ENCODE measurements at places on chromosomes 5 and 9.
A peak's percentile ranks its signal among the peaks of the same experiment; 100 is the strongest.

DNA sequence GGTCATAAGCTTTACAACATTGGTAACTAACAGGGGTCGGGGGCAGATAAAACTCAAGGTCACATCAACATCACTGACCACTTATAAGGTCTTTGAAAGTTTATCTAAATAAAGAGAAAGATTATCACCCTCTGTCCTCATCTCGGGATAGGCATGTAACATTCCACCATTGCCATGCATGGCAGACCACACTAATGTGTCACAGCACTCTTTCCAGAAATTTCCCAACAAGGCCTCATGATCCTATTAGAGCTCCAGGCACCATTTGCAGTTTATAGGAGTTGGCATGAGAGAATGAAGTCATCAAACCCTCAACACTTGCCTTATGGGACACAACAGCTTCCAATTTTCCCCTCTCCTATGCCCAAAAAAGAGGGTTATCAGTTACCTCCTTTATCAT lies 31.9 kb upstream of the ZNF622 start:
- DNase-seq: no peak

- no peak for DNase-seq
These were observed 1295.6 kb upstream of the CDH6 start for GRCh38 chr5:29897916-29898315.

DNA sequence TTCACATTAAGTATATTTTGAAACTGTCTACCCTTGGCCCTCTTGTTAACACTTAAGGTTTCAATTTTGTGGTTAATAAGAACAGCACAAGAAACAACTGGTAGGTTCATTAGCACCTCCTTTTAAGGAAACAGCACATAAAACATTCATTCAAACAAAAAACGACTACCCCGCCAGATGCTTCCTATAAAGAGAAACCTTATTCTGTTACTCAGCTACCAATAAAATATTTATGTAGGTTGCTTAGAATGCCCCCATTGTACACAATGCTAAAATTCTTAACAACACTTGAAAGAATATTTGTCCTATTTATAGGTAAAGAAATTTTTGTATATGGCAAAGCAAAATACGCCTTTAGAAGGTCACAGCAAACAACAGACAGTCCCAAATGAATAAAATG lies 23.2 kb downstream of the CDK5RAP2 start:
- no peak for DNase-seq

GRCh38 chr9:97983589-97984187 lies 547 bp downstream of the ANP32B start:
- peak; percentile 54 for DNase-seq

DNA sequence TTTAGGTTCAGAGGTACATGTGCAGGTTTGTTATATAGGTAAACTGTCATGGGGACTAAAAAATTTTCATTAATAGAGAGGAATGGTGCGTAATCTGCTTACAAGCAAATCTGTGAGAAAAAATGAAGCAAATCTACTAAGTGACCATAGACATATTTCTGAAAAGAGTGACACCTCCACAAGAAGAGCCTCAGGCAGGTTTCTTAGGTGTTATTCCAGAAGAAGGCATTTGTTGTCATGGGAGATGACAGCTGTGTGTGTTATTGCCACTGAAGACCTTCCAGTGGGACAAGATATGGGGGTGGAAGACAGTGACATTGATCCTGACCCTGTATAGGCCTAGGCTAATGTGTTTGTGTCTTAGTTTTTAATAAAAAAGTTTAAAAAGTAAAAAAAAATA lies 68.8 kb upstream of the PANK3 start:
- DNase-seq: no peak

DNA sequence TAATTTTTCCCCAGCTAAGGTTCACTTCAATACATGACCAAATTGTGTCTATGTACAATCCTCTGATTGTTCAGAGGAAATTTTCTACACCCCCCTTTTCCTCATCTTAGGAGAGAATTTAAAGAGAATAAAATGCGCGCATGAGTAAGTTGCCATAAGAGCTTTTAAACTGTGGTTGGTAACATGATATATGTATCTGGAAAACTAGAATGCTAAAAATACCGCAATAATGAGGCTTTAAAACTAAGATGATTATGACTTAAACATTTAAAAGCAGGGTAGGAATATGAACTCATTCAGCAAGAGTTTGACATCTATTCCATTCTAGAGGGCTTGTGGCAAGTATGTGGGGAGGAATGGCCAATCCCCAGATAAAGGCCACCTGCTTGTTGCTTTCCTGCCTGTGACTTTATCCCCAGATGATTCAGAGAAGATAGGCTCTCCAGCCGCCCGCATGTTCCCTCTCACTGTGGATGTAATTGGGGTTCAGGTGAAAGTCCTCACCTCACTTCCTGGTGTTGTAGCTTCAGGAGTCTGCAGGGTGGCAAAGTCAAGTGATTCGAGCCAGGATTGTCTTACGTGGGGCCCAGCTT lies 26.5 kb upstream of the BASP1 start:
- DNase-seq: no peak

- no peak for DNase-seq
These were observed 87.2 kb upstream of the CDH6 start for GRCh38 chr5:31106278-31106677.
